Activated T-helper 1 cell treated with anti-CD3 and anti-CD28 coated beads, Interleukin-12 subunit alpha, Interleukin-12 subunit beta, Interleukin-2, Interleukin-4 antibody, amounts not matched to agents 30 ng/mL and 10 ng/mL and 1 ng/mL, durations not matched to agents 14 hours and 24 hours and 36 hours (primary cell): ENCODE measurements at places on chromosomes 5 and 9.

DNA sequence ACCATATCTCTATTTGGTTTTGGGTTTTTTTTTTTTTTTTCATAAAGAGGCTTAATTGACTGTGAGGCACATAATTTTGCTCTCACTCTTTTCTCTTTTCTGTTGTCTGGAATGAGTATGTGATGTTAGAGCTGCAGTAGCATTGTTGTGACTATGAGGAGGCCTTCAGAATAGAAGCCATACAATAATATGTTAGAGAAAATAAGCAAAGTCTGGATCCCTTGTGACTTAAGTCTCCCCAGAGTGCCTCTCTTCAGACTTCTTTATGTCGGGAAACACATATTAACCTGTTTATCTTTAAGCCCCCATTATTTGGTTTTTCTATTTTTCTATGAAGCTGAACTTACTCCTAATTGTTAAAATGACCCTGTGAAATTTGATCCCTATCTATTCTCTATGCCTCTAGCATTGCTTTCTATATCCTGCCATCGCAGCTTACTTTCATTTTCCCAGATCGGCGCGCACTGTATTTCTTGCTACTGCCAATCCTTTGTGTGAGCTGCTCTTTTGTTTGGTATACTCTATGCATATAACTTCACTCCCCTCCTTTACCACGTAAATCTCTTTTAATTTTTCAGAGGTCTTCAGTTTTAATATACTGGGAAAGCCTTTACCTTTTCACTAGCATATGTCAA is 372.5 kb upstream of the KCNN2 start:
- no peak for DNase-seq

DNA sequence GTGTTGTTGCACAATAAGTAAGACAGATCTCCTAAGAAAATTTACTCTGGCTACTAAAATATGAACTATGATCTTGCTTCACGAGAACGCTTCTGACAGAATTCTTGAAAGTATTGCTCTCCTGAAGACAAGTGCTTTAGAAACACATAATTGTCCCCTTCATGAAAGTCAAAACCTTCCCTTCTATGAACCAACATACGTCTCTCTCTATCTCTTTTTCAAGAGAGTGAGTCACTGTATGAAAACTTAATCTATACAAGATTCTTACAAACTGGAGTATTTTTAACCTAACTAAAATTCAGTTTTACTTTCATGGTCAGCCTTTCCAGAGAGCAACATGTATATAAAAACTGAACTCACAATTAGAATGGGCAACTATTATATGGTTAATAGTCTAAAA is 688.0 kb upstream of the CTNND2 start:
- no peak for DNase-seq

GRCh38 chr9:14056316-14056861 is 257.6 kb downstream of the NFIB start:
- no peak for DNase-seq

- DNase-seq: no peak
Measured at GRCh38 chr5:103391659-103392058, 133.1 kb downstream of the MACIR start.

DNA sequence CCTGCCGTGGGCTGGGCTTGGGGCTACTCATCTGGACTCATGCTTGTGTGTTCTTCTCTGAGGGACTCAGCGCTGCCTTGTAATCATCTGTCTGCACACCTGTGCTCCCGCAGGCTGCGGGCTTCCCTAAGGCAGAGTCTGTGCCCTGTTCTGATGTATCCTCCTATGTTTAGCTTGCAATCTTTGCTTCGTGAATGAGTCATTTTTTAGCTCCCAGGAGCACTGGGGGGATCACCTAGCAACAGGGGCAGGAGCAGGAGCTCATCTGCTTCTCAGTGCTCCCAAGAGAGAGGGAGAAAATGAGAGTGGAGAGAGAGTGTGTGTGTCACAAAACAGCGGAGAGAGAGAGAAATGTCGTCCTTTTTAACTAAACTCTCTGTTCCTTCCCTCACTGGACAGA is 202.4 kb upstream of the ZNF618 start:
- DNase-seq: no peak
